ENCODE measurements at places on chromosomes 11 and 22.

DNA sequence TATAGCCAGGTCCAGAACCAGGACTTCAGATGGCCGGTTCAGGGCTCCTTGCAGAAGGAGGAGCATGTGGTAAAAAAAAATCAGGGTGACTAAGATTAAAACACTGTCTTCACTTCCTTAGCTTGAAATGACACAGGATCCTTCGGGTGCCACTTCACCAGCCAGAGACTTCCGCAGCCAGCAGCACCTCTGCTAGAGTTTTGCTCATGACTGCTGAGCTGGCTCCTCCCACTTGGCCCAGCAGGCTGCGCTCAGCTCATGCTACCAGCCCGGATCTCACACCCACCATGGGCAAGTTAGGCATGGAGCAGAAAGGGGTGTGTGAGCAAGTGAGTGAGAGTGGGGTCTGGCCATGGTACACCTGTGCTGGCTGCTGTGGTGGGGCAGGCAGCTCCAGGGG lies 6.6 kb upstream of the MS4A18 start:
- no peak for DNase-seq

DNA sequence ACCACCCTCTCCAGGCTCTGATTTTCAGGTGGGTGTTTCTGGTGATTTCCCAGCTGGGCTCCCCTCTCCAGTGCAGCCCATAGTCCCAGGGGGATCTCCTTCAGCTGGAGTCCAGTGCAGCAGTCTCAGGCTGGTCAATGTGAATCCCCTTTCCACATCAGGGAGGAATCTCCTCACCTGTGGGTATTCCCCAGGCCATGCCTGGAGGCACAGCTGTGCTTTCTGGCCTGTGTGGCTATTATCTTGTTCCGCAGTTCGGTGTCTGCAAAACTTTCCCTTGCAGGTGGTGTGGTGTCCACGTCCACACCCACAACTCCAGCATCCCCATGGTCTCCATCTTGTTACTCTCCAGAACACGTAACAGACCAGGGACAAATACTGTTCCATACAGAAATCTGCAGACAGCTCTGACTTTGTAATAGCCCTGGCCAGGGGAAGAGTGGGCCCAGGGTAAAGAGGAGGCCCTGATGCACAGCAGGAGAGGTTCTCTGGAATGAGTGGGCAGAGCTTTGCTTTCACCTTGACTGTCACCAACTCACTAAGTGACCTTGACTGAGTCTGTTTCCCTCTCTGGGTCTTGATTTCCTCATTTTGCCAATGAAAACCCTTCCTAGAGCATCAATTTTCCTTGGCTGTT lies 183.2 kb downstream of the CSNK2A3 start:
- DNase-seq: no peak

DNA sequence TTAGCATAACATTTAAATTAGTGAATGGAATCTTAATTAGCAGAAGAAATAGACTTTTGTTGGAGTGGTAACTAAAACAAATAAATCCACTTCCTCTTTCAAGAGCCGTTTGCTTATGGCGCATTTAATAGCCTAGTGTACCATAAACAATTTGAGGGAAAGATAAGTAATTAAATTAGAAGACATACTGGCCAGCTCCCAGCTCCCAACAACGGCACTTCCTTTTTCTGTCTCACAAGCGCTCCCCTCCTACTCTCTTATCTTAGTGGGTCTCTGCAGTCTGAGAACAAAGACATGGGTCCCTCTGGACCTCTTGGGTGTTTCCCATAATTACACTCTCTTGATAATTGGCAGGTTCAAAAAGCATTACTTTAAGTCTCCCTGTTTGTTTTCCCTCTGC lies 146.0 kb downstream of the OPCML start:
- DNase-seq: no peak

DNA sequence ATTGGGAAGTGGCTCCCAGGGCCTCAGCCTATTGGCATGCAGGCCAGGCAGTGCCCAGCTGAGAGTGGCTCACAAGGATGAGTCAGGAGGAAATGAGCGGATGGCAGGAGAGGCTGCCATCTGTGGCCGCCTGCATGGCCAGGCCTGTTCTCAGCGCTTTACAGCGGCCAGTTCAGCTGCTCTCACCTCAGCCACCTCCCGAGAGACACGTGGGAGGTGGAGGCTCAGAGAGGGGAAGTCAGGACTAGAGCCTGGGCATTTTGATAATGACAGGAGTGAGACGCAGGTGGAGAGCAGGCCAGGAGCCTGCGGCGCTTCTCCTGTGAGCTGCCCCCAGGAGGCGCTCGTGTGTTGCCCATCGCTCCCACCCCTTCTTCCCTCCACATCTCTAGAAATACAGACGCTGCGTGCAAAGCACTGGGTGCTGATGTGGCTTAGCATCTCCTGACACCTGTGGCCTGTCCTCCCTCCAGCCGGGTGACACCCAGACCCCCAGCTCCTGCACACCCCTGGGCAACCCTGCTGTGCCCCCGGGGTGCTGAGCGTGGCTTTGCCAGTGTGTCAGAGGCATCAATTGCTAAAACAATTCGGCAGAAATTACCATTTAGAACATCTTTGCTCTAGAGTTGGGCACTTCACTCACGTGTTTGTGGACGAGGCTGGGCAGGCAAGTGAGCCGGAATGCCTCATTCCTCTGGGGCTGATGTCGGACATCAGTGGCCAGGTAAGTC lies 21.4 kb upstream of the PANX2 start:
- DNase-seq: peak; percentile 79

DNA sequence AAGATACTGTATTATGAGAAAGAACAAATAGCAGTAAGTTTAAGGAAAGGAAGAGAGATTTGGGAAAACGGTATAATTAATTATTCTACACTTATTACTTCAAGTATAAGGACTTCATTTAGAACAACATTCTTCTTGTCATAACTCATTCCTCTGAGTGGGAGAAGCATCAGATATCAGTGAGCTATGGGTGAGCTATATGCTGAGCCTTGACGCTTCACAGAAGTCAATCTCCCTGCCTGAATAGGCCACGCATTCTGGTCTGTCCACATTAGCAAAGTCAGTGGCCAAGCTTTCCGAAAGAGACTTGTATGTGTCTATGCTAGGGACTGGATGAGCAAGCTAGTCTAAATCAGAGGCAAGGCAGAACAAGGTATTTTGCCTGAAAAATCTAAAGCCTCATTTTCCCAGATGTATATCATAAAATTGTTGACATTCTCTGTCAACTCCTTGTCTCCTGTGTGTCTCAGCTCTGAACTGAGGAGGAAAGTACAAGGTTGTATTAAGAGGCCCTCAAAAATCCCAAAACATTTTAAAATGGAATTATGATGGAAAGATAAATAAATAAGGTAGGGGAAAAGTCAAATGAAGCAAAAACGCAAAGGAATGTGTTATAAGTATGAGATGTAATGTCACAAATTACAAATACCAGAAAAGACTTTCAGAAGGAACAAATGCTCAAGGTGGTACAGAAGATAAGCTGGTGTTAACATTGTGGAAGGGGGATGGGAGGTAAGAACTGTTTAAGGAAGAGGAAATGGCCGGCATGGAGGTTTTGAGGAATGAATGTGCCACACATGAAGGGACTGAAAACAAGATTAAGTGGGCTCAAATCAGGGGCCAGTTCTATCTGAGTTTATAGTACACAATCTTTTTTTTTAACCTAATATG lies 1.4 kb downstream of the OR52N2 start:
- no peak for DNase-seq

- peak; percentile 27 for DNase-seq
Measured at GRCh38 chr11:61041755-61042518, 60.4 kb upstream of the CD5 start.

DNA sequence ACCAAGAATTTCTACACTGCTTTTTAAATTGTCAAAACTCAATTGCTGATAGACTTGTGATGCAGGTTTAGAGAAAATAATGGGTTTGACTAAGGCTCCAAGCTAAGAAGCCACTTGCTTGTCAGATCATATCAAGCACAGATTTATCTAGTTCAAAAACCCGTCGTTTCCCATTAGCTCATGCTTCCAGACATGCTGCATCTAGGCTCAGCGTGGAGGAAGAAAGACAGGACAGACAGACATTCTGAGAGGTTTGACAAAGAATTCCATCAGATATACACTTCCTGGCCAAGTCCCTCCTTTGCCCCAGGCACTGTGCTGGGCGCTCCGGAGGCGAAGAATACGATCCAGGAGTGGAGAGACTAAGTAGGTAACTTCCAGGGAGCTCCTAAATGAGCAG lies 76.8 kb downstream of the KCNC1 start:
- no peak for DNase-seq

- DNase-seq: no peak
Measured at GRCh38 chr11:67344264-67344663, 9.1 kb downstream of the POLD4 start.

DNA sequence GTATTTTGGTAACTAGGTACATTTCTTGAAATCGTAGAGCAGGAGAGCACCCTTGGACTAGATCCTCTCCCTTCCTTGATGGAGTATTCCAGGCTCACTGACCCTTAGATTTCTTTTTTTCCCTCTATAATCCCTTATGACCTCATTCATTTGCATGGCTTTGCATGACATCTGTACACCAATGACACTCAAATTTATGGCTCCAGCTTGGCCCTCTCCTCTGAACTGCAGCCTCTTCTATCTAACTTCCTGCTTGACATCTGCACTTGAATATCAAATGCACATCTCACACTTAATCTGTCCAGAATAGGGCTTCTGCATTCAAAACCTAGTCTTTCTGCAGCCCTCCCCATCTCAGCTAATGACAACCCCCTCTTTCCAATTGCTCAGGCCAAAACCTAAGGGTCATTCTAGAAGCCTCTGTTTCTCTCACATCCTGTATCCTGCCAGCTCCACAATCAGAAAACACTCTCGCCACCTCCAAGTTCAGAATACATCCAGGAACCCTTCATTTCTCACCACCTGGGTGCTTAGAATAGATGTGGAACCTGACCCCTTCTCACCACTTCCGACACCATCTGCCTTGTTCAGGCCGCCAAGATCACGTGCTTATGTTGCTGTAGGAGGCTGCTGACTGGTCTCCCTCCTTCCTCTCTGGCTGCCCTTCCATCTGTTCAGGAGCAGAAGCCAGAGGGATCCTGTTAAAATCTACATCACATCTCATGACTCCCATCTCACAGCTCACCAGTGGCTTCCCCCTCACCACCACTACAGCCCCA lies 138.9 kb upstream of the MTNR1B start:
- DNase-seq: peak; percentile 91

DNA sequence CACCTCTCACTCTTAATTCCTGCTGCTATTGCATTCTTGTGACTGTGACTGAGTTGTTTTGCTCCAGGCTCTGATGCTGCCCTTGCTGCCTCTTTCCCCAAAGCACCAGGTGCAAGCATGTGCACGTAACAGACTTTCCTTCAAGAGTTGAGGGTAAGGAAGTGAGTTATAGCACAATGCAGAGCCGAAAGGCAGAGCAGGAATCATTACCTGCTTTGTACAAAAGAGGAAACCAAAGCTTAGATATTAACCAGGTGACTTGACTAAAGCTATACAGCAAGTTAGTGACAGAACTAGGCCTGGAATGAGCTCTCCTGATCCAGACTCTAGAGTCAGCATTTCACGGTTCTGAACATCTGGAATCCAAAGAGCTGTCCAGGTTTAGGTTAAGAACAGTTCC lies 33.6 kb downstream of the NEU3 start:
- DNase-seq: no peak

DNA sequence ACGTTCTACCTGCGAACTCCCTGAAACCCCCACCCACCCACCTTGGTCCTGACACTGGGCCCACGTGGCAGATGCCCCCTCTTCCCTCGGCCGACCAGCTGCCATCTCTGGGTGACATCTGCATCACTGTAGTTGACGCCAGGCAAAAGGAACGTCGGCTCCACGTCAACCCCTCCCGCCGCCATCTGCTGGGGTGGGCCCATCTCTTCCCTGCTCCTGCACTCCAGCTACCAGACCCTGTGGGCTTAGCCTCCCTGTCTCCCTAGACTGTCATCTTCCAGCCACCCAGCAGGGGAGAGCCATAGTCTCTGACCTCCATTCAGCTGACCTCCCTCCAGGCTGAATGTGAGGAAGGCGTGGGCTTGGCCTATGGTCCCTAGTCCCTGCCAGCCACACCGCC lies 21.4 kb downstream of the CHID1 start:
- DNase-seq: peak; percentile 92

- peak; percentile 21 for DNase-seq
Measured at GRCh38 chr11:73047773-73048371, 94.2 kb downstream of the FCHSD2 start.
